ENCODE measurements at places on chromosomes 7 and 10.

DNA sequence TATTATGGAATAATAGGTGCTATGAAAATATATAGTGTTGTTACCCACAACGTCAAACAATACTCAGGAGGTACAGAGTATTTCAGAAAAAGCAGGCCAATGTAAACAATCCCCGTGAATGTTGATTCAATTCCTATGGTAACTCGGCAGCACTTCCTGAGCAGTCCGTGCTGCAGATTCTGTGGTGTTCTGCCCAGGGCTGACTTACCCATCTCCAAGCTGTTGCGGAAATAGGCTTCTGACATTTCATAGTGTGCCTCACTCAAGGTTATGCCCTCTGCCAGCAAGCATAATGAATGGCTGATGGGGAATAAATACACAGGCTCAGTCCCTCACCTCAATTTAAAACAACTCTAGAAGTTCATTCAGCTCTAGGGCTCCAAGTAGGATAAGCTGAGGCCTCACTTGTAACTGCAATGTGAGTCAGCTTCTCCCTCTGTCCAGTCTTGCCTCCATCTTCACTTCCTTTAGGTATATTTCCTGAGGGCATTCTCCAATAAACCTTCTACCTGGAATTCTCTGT lies 177.6 kb downstream of the GNAI1 start:
- DNase-seq, result no peak

GRCh38 chr10:53839440-53840039 lies 961.5 kb downstream of the PCDH15 start:
- DNase-seq, result no peak

GRCh38 chr10:35885076-35885475 lies 243.0 kb upstream of the FZD8 start:
- DNase-seq, result no peak

DNA sequence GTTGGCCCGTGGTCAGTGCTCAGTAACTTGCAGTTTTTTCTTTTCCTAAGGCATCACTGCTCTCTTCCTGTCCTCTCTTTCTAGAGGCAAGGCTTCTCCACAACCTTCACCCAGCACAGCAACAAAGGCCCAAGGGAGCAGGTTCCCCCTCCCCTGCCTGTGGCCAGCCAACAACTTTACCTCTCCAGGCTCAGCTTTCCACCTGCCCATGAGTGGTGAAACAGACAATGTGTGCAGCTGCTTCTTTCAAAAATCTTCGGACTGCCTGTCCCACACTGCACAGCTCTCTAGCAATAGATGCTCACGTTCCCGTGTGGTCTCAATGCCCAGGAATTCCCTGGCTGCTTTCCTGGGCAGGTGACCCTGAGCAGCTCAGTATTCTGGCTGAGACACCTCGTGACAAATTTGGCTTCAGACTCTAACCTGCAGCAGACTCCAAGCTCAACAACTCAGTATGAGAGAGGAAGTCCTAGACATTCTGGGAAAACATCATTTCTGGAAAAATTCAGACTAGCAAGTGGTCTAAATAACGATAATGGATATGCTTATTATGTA lies 28.9 kb upstream of the TMEM72 start:
- DNase-seq, result no peak

- DNase-seq, result no peak
These were observed 25.8 kb upstream of the PIP4K2A start for GRCh38 chr10:22740180-22740579.

DNA sequence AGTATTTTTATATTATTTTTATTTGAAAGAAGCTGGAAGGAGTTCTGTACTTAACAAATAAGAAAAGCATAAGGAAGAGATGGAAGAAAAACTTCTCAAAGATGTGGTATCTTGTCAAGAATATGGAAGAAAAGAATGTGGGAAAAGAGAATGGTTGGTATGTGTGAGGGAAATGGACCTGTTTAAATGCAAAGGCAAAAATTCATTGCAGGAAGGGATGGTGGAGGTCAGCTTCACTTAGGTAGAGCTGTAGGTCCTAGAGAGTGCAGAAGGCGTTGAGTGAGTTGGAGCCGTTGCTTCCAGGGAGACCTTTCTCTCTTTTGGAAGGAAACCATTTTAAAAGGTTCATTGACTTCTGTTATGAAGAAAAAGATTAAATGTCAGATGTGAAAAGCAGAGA lies 107.3 kb downstream of the EXOC4 start:
- no peak for DNase-seq

DNA sequence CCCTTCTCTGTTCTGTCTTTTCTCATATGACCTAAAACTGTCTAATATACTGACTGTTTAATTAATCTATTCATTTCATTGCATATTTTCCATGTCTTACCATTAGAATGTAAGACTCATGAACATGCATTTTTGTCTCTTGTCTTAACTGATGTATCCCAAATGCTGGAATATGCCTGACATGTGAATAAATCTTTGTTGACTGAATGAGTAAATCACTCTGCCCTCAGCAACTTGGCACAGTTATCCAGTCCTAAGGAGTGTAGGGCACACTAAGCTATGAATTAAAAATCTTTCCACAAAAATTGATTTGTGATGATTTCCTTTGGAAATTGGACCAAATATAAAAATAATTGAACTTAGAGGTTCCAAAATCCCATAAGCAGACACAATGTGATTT lies 111.3 kb downstream of the ETV1 start:
- no peak for DNase-seq

Measured in activated T-helper 2 cell treated with anti-CD3 and anti-CD28 coated beads, Interferon-gamma antibody, Interleukin-2, Interleukin-4, amounts not matched to agents 10 μg/mL and 5 μg/mL and 100 μg/mL, durations not matched to agents 14 hours and 24 hours and 36 hours (primary cell).